ENCODE measurements at places on chromosomes 7 and 10.

- no peak for DNase-seq
Observed at GRCh38 chr7:105635197-105635596, 53.9 kb upstream of the EFCAB10 start.

DNA sequence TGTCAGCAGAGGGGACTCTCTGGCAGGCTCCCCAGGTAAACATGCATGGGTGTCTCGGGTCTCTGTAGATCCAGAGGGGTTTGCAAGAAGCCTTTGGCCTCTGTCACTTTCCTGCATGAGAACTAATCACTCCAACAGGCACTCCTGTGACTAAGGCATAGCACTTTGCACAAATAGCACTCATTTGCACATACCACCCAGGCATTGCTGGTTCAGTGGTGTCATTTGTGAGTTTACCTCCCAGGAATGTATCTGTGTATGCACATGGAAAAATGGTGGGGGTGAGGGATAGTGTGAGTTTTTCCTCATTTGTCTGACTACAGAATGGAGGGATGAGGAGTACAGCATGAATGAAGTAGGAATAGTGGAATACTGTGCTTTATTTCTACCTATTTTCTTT, 39.5 kb downstream of the CNNM1 start:
- DNase-seq, result no peak

- DNase-seq, result peak; percentile 52
Observed at GRCh38 chr7:134045716-134046115, 81.4 kb upstream of the LRGUK start.

DNA sequence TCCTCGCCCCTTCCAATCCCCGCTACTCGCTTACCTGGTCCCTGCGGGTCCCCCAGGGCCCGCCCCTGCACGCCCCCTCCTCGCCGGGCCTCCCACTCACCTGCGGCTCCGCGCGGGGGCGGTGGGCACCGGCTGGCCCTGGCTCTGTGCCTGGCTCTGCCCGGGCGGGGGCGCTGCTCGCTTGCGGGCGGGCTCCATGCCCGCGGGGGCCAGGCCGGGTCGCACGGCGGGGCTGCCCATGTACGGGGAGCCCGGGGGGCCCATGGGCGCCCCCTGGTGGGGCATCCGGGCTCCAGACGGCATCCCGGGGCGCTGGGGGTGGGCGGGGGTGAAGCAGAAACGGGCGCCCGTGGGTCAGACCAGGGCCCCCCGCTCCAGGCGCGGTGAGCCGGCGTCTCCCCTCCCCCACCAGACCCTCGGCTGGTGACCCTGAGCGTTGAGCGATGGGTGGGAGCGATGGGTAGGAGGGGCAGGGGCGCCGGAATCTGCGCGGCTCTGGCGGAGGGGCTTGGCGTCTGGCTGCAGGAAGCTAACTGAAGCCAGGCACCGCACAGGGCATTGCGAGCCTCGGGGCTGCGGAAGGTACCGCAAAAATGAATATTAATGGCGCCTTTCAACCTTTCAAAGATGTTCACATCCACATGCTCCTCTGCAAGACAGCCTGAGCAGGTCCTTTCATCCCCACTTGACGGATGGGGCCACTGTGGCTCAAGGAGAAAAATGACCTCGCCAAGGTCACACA, 3.0 kb downstream of the SMARCD3 start:
- peak; percentile 72 for DNase-seq

Data from RPMI8226 (cell line).